DMS79 (cell line): ENCODE measurements at places on chromosomes 12 and 14.

DNA sequence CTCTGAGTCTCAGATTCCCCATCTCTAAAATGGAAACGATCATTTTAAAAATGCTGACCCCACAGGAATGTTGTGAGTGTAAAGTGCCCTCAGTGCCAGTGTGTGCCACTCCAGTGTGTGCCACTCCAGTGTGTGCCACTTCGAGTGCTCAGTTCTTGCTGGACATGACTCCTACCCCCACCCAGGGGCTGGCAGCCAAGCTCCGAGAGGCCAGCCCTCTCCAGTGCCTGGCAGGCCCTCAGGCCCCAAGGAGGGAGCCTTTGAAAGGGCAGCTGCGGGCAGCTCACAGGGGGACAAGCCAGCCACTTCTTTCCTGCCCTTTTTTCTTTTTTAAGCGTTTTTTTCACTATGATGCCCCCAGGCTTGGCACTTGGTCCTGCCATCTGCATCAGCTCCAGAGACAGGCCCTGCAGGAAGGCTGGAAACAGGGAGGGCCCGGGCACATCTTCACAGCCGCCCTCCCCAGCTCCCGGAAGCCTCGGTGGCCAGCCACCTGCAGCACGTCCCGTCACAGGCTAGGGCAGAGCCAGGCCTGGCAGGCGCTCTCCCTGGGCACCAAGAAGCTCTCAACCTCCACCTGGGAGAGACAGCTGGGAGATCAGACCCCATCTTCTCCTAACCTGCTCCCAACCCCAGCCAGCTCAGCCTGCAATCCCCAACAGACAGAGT, 29.8 kb downstream of the NCOR2 start:
- DNase-seq, result no peak

- no peak for DNase-seq
These were observed 29.3 kb upstream of the LGALS3 start for GRCh38 chr14:55099756-55100155.

DNA sequence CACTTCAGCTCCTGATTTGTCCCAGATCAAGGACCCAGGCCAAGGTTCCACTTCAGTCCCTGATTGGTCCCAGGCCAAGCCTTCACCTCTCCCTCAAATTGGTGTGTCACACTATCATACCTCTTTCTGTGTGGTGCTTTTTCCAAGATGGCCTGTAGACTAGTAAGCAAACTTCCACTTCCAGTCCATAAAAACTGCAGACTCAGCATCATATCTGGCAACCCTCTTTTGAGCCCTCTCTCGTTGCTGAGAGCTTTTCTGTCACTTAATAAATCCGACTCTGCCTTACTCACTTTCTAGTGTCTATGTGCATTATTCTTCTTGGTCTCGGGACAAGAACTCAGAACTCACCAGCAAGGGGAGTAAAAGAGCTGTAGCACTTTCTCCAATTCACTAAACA, 1395.1 kb downstream of the LRFN5 start:
- no peak for DNase-seq

- no peak for DNase-seq
These were observed 224.5 kb downstream of the BCL11B start for GRCh38 chr14:99047441-99048031.

GRCh38 chr14:96224480-96225096, 19.9 kb downstream of the BDKRB2 start:
- DNase-seq, result no peak

DNA sequence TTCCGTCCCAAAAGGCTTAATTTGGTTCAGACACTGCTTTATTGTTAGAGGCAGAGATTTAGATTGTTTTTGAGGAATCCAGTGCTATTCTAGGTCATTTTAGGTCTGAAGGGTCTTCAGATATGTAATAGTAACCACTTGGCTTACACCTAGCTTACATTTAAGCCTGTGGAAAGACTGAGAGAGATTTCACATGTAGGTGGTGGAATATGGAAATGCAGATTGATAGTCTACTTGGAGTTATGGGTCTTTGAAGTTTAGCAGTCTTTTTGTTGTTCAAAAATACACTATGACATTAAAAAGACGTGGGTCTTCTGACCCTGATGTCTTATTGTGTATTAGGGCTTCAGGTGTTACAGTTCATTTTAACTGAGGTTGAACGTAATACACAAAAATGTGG, 51.4 kb upstream of the CCT2 start:
- DNase-seq, result no peak

DNA sequence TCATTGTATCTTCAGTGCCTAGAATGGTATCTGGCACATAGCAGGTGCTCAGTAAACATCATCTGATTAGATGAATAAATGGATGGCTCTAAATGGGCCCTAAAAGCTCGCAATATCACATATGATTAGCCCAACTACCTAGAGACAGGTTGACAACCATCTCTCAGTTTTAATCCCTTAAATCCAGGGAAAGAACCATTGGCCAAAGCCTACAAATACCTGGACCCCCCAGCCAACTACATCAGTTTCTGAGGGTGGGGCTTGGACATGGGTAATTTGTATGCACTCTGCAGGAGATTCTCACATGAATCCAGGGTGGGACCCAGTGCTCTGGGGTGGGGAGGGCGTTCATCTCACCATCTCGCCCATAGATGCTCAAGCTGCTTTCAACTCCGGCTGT, 4.8 kb upstream of the DTX1 start:
- no peak for DNase-seq
